Activated naive CD4-positive, alpha-beta T cell (primary cell): ENCODE measurements at places on chromosomes 7 and 10.

DNA sequence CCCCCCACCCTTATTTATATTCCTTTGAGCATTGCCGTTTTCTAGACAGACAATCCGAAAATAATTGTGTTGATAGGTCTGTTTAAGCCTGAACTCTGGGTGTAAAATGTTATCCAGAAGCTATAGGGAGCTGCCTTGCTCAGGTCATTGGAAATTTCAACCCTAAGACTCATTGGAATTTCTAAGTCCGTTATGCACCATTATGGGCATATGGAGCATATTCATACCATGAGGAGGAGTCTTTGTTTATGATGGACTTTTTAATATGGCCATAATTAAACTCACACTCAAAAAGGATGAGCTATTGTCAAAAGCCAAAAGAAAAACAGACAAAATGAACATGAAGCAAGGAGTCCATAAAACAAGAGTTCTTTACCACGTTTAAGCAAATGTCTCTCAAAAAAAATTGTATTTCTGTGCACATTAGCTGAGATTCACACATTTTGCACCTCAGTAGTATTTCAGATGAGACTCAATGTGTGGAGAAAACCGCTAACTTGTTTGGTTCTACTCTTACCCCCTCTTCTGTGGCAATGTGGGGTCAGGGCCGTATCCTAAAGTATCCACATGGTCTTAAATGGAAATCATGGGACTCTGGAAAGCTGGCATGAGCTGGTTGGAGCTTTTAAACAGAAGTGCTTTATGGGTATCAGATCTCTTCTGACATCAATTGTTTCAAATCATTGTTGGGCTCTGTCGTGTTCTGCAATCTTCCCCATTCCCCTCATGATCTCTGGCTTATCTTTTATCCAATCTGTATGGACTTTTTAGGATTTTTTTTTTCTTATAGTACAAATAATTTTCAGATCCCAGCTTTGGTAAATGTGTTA, 60.5 kb downstream of the PODXL start:
- no peak for DNase-seq

GRCh38 chr10:112953174-112954159, 3.4 kb downstream of the TCF7L2 start:
- DNase-seq, result no peak

- DNase-seq, result no peak
These were observed 73.0 kb downstream of the TFPI2 start for GRCh38 chr7:93817526-93817925.

DNA sequence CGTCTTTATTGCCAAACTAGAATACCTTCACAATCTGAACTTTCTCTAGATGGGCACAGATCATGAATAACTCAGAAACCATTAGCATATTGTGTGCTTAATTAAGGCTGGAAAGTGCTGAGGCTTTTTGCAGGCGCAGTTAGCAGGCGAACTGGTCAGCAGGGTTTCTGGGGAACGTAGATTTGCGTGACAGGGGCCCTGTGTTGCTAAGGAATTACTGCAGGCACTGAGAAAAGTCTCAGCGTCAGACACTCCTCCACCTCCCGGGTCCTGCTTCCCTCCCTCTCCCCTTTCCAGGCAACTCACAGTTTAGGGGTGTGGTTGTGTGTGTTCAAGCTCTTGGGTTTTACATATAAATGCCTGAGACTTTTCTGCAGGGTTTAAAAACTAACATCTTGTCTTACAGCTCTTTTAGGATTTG, 2.2 kb downstream of the MAP3K8 start:
- no peak for DNase-seq

DNA sequence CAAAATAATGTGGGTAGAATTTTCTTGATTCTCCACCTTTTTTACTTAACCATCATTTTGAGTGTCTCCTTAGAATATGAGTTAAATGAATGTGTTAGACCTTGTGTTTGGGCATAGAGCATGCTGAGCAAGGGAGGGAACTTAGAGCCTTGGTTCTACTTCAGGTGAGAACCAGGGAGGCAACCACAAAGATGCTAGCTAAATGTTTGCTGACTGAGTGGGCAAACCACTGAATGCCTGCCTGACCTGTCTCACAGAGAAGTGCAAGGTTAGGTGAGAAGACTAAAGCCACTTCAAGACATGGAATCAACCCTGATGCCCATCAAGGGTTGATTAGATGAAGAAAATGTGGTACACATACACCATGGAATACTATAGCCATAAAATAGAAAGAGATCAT, 242.6 kb upstream of the ZNF32 start:
- DNase-seq, result no peak
